ENCODE measurements at places on chromosomes 12 and 14. TPM values are rescaled to one million over a fixed set of nuclear protein-coding genes. Genes with fewer than 3 reads are reported as not detected.

The PLA2G1B gene
- total RNA-seq = not detected

The MMP17 gene
- total RNA-seq = 1.1 TPM

DNA sequence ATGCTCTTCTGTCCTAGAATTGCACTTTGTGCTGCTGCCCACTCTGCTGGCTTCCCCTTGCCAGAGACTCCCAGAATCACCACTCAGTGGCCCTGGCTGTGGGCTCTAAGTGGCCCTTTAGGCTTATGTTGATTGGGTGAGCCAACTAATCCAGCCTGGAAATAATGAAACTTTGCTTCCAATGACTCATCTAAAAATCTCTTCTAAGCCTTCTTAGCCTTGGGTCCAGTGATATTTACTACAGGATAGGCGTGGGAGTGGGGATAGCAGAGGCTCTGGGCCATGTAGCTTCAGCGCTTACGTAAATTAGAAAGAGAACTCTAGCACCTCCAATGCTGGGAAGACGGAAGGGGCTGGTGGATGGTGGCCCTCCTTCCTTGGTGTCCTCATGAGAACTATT is 137.9 kb downstream of the TTC8 start:
- no peak for DNase-seq

GRCh38 chr12:4302881-4303280 is 18.1 kb upstream of the TIGAR start:
- no peak for DNase-seq

DNA sequence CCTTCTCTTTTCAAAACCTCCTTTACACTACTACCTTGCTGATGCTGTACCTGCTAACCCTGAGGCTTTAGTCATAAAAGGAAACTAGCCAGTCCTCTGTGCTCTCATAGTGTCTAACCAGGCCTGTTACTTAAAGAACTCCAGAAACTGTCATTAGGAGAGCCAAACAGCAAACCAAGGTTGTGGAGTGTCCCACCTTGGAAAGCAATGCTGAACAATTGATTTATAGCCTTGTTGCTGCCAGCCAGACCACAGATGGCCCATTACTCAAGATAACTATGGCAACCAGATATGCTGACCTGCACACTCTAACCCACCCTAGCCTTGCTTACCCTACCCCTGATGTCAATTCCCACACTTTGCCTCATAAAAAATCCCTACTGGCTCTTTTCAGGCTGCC is 26.5 kb upstream of the BCAT1 start:
- DNase-seq = no peak

GRCh38 chr14:75579338-75579864 is 981 bp downstream of the FLVCR2 start:
- no peak for DNase-seq

GRCh38 chr12:94191023-94191422 is 42.6 kb downstream of the PLXNC1 start:
- no peak for DNase-seq
